ENCODE measurements at places on chromosomes 5 and 9.

GRCh38 chr9:137689745-137690529, 71.1 kb downstream of the EHMT1 start:
- no peak for DNase-seq

DNA sequence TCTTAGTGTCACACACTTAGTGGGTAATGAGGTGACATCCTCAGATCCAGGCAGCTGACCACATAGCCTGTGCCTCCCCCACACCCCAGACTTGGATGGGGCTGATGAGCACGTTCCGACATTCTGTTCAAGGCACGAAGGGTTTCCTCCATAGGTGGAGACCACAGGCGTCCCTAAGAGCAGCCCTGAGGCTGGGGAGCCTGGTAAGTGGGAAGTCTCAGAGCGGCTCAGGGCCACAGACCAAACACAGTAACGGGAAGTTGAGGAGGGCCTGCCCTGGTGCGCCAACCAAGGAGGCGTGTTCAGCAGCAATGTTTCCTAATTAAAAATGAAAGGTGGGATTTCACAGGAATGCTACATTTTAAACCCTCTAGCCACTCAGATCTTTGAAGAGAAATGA, 102.3 kb upstream of the PHYKPL start:
- DNase-seq, result peak; percentile 14

GRCh38 chr5:62042007-62042406, 264.0 kb upstream of the KIF2A start:
- DNase-seq, result no peak

DNA sequence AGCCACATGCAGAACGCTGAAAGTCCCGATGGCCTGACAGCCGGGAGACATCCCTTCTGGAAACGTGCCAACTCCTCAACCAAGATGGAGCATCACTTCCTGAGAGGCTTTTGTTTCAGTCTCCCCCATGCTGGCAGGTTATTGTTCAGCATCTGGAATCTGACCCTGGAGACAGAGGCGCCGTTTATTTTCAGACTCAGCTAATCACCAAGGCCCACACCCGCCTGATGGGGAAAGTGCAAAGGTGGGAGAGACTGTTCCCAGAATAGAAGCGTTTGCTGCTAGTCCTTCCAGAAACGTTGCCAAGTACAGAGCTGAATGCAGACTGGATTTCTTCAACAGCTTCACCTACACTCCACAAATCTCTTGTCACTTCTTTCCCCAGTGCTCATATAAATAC, 41.8 kb upstream of the S1PR3 start:
- no peak for DNase-seq

- no peak for DNase-seq
Observed at GRCh38 chr9:2729721-2730120, 12.4 kb downstream of the KCNV2 start.

- DNase-seq, result no peak
Observed at GRCh38 chr9:100477241-100477640, 4.3 kb downstream of the TMEFF1 start.

DNA sequence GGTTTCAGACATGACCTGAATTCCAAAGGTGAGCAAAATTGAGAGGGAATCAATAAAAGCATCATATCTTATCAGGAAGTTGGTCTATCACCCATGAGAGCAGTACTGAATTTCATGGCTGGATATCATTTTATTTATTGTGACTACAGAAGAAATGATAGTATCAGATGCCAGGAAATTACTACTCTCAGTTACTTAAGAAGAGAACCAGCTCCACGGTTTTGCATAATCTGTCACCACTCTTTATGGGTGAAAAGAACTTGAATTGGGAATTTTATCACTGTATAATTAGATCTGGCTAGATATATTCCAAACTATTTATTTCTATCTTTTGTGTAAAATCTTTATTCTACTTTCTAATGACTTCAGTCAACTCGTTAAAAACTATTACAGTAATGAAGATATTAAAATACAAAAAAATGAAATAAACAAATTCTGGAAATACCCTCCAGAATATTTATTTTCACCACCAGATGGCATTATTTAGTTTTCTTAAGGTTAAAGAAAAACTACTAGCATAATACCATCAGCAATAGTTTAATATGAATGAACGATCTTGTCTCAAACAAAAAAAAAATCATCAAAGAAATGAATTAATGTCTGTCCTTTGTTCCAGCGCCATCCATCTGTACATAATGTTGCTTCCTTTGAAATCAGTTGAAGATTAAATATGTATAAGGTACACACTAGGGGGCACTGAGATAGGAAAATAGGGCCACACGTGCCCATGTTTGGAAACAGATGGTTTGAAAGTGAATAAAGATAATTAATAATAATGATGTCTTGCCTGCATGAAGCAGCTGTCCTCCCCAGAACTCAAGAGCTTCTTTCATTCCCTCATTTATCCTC, 84.7 kb upstream of the SLCO6A1 start:
- no peak for DNase-seq

DNA sequence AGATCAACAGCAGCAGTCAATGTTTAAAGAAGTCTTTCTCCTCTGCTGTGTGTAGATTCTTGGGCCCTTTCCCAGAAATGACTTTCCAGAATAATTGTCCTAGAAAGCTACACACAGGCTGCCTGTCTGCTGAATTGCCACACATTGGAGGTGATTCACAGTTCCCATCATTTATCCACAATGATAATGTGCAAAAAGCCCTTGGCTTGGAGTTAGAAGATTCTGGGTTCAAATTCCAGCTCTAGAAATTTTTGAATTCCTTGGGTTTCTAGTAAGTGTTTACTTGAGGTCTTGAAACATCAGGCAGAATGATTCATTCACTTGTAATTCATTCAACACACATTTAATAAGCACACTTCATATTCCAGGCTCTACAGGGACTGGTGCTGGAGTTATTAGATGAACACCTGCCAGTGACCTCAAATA, 28.6 kb upstream of the EPB41L4B start:
- no peak for DNase-seq

DNA sequence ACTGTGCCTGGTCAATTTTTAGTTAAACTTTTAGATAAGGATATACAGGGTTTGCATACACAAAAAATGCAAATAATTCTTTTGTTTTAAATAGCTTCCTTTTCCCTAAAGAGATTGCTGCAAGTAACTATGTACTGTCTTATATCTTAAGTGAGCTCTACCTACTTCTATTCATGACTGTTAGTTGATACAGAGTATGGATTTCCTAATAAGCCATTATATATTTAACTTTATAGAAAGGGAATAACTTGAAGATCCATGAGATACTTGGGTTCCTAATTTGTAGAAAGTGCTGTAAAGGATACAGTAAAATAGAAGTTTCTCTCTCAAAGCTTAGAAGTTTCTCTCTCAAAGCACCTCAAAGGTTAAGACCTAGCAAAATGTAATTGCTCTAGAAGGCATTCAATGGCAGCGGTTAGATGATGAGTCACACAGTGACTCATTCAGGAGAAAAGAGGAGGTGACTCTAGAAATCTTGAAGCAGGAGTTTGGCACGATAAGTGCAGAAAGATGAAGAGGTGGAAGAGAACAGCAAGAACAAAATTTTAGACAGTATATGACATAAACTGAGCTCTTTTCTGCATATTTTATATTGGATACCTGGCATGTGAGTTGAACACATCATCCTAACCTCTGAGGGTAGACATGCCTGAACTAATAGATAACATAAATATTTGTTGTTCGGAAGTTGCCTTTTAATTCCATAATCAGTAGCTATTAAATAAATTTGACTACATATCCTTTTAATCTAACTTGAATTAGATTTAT, 5.5 kb upstream of the DNAJC21 start:
- no peak for DNase-seq

DNA sequence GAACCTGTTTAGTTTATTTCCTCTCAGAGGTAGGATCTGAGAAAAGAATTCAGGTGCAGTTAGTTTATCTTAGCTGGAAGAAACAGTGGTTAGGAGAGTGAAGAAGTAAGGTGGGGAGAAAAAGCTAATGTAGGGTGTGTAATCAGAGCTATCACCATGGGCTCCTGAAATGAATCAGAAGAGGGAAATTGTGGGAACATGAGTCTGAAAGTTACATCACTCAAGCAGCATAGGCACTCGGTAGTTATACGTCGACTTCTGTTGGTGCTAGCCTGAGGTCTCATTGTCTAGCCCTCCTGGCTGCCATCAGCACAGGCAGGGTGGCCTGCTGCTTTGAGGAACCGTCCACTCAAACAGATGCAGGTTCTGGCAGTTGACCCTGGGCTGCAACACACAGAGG, 56.7 kb upstream of the NPR3 start:
- no peak for DNase-seq

GRCh38 chr5:150156027-150156368, 353 bp upstream of the PDGFRB start:
- DNase-seq, result no peak

DNA sequence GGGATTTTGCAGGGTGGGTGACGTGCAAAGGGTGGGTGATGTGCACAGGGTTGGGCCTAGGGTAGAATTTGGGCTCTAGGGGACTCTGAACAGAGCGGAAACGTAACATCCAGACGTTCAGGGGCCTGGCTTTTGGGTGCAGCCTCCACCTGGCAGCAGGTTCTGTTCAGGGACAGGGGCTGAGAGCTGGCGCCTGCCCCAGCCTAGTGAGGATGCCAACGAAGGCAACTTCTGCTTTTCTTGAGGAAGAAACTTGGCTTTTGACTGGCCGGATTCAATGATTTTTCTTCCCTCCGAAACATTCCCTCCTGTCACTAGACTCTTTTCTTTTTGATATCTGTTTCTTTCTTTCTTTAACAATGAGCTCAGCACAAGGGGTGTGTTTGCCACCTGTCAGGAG, 38.6 kb upstream of the SLC6A19 start:
- DNase-seq, result no peak

DNA sequence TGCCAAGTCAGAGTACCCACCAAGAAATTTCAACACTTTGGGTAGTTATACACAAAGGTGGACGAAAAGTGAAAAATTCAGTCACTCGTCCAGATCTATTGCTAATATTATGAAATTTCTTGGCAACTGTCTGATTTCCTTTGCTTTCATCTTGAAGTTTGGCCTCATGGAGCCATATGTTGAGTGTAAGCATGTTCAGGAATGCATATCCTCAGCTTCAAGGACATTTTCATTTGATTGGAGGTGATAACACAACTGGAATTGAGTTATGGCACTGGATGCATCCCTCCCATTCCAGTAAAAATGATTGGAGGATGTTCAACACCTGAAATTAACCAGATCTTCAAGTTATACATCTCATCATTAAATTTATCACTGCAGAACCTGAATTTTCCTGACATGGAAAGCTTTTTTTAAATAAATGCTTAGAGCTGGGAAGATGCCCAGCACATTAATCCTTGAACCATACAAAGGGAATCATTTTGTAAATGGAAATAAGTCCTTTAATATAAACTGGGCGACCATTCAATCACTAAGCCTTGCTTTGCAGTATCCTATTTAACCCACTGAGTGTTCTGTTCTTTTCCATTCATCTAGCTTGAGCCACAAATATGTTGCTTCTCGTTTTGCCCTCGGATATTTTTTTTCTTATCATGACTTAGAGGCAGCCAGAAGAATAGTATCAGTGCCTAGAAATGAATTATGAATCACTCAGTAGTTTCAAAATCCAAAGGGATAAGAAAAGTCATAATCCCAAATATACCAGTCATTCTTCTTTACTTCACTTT, 273.7 kb upstream of the PIK3R1 start:
- DNase-seq, result no peak

- DNase-seq, result no peak
Observed at GRCh38 chr5:88819301-88819999, 63.5 kb downstream of the MEF2C start.

- DNase-seq, result no peak
Observed at GRCh38 chr9:74783408-74783807, 104.3 kb downstream of the TRPM6 start.

DNA sequence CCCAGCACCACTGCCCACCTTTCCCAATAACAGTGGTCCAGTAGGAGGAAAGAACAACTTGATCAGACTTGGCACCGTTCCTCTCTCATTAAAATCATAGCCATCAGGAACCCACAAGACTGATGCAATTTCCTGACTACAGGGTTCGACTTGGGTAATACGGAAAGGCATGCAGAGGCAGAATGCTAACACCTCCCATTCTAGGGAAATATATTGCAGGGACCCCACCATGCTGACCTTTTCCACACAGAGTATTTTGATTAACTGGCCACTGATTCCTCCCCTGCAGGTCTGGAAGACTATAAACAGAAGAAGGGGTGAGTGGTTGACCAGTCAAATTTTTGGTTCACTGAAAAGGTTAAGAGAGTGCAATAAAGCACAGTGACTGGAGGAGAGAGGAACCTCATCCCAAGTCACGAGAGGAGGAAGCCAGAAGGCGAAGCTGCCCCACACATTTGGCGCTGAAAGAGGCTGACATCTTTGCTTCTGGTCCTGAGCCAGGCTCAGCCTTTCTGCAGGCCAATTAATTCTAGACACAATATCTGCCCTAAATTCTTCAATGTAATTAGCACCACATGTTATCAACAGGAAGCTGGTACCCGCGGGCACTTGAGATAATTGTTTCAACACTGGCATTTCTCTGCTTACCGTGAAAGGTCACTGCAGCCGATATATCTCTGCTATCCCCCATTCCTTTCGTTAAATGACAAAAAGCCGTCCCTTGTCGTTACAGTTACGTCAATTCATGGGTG, 64.7 kb upstream of the SPOCK1 start:
- no peak for DNase-seq

- DNase-seq, result no peak
Observed at GRCh38 chr5:68274847-68275651, 59.5 kb downstream of the PIK3R1 start.

DNA sequence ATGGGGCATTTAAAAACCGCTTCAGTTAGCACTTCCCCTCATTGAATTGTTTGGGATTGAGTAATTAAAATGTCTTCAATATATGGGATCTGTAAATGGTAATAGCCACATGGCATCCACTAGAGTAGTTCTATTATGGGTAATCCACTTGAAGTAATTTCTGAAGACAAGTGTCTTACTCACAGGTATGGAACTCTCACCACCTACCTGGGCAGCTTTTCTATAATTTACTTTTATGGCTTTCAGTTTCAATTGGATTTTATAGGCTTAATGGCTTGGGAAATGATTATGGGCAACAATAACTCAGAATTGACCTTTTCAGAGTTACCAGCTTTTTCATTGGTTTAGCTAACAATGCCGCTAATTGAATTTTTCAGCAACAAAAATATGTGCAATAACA, 597.9 kb downstream of the PTPRD start:
- DNase-seq, result no peak

DNA sequence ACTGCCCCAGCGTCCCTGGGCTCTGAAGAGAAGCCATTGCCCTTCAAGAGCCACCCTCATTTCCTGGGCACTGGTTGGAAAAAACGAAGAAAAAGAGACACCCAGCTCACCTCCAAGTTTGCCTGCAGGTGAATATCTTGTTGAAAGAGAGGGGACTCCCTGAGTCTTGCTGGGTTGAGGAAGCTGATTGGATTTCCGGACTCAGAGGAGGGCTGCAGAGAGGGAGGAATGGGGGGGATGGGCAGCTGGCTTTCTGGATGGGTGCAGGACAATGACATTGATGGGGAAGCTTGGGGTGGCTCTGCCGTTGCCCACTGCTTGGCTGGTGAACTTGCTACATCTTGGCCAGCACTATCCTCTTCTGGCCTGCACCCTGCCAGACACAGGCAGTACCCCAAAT, 31.0 kb upstream of the IER5L start:
- no peak for DNase-seq

- no peak for DNase-seq
Observed at GRCh38 chr5:7117961-7118360, 278.0 kb upstream of the ADCY2 start.

- peak; percentile 72 for DNase-seq
Observed at GRCh38 chr9:72292874-72293607, 72.0 kb downstream of the ZFAND5 start.

All from left colon (tissue), 2 donors.